ENCODE measurements at places on chromosomes 3 and 15.
A peak's percentile ranks its signal among the peaks of the same experiment; 100 is the strongest.

- DNase-seq = no peak
Measured at GRCh38 chr3:187227658-187228258, 30.5 kb downstream of the RTP1 start.

DNA sequence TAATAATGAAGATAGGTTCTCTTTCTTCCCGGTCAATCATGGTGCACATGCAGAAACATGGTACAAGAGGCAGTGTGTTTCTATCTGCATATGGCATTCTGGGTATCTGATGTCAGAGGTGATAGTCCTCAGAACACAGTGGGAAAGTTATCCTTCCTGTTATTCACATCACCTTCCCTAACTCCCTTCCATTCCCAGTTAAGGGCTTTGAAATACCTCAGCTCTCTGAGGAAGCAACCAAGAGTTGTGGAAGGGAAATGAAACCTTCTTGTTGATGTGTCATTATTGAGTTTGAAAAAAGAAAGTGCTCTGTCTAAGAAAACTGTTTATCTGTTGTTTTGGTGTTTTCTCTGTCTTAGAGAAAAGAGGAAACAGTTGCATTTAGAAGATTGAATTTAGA lies 21.9 kb upstream of the P2RY13 start:
- DNase-seq = no peak

GRCh38 chr3:132880986-132881385 lies 157.2 kb upstream of the TMEM108 start:
- no peak for DNase-seq

GRCh38 chr3:30752970-30753369 lies 141.5 kb downstream of the GADL1 start:
- no peak for DNase-seq

- no peak for DNase-seq
Measured at GRCh38 chr15:80289528-80290495, 37.8 kb upstream of the CTXND1 start.

DNA sequence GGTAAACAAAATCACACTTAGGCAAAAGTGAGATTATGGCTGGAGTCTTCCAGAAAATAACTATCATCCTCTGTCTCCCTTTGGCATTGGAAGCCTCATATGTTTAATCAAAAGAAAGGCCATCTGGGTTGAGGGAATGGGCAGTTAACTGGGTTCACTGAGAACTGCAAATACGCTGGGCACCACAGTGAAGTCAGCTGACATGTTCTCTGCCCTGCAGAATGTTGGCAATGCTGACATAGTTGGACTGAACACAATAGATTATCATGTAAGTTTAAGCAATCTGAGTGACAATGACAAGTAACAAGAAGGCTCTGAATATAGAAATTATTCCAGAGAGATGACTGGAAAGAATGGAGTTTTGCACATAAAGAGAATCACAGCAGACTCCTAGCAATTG lies 43.8 kb upstream of the SLC25A26 start:
- DNase-seq = no peak

- no peak for DNase-seq
Measured at GRCh38 chr3:6182909-6183308, 678.0 kb upstream of the GRM7 start.

DNA sequence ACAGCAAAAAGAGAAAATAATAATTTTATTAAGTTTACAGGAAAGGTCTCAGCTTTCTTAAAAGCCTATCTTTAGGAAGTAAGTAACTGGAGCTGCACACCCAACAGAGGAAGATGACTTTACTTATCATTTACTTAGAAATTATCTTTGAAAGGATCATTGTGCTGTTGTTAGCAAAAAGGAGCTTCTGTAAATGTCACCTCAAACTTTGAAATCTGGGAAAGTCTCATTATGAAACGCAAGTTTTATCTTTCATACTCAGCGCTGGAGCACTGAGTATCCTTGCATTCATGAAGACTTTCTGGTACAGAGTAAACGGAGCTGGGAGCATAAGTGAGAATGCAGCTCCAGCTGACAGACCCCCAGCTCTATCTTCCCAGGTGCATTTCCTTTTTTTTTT lies 491.2 kb upstream of the TPRG1 start:
- DNase-seq = no peak

- no peak for DNase-seq
Measured at GRCh38 chr15:56053046-56053400, 59.6 kb upstream of the NEDD4 start.

GRCh38 chr15:101063212-101063611 lies 144.1 kb downstream of the LRRK1 start:
- DNase-seq = no peak

- DNase-seq = no peak
Measured at GRCh38 chr15:43525131-43525530, 7.7 kb downstream of the MAP1A start.

DNA sequence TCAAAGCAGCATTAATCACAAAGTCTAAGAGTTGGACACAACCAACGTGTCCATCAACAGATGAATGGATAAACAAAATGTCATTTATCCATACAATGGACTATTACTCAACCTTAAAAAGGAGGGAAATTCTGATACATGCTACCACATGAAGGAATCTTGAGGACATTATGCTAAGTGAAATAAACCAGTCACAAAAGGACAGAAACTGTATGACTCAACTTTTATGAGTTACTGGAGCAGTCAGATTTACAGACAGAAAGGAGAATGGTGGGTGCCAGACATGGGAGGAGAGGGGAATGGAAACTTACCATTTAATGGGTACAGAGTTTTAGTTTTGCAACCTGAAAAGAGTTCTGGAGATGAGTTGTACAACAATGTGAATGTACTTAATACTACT lies 43.0 kb upstream of the SEC13 start:
- no peak for DNase-seq

DNA sequence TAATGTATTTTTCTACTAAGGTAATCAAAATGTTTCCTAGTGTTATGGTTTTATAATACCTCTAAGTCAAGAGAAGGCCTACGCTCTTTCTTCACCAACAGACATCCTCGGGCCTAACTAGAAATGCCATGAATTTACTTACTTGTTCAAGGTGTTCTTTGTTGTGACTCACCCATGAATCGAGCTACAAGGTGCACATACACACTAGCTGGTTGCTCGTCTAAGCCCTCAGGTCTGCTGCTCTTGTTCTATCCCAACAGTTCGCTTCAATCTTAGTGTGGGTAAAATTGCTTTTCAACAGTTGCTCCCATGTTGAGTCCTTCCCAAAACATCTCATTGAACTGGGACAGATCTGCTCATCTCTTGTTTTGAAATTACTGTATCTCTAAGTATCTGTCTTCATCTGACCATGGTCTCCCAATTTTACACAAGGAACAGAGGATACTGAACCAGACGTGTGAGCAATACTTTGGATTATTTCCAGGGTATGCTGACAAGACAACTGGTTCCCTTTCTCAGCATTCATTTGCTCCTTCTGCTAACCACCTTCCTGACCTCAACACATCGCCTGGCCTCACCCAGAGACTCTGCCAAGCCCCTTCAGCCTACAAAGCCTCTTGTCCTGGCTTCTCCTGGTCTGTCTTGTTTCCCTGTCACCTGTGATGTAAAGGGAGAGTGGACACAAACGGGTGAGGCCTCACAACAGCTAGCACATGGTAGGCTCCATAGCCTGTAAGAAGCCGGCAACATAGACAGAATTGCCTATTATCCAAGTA lies 84.2 kb downstream of the NEDD4 start:
- DNase-seq = no peak

DNA sequence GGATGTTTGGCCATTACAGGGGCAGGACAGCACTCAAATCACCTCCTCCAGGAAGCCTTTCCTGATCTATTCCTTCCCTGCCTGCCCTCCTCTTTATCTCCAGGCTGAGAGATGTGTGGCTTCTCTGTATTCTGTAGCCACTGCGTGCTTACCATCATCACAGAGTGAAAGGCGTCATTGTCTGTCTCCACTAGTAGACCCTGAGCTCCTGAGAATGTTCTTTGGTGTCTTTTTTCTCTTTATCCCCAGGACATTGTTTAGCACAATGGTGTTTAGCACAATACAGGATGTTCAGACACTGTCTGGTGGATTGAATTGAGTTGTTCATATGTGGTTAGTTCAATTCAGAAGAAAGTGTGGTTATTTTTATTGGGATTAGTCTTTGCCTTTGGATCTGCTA lies 26.2 kb upstream of the LARS2 start:
- no peak for DNase-seq

DNA sequence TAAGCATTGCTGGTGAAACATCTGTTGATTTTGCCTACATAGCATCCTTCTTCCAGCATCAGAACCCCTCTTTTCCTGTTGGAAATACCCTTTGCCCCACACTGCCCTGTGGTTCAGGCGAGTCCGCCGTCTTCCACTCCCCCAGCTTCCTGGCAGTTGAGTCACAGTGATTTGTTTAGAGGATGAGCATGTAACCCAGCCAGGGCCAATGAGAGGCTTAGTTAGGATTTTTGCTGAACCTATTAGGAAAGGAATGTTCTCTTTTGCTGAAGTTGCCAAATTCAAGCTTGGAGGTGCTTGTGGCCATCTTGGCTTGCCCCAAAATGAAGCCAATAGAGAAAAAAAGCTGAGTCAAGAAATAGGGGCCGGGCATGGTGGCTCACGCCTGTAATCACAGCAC lies 19.0 kb upstream of the MEX3B start:
- no peak for DNase-seq

GRCh38 chr3:154552338-154552737 lies 122.3 kb upstream of the GPR149 start:
- DNase-seq = peak; percentile 19

- DNase-seq = no peak
Measured at GRCh38 chr3:177146646-177147045, 50.6 kb downstream of the TBL1XR1 start.

All from iPS-NIHi11 (cell line).